NCI-H748 treated with DMSO at 0.1 percent for 48 hours (cell line): ENCODE measurements at places on chromosomes 11 and 22.

DNA sequence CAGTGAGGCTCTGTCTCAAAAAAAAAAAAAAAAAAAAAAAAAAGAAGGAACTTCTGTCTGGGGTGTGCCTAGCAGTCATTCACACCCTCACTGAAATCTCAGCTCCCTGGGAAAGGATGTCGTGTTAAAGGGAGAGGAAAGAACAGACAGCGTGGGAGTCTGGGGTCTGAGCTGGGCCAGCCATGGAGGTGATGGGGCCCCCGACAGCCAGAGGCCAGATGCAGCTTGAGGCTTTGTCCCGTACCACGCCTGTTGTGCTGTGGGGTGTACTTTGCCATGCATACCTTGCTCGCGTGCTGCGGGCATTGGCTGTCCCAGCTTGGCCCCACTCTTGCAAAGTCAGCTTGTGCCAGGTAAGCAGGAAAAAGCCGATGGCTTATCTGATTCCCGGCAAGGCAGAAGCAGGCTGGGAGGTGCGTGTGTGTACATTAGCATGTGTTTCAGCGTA, 4.6 kb downstream of the SYT12 start:
- no peak for DNase-seq

- DNase-seq, result no peak
Observed at GRCh38 chr11:116263770-116264169, 509.0 kb downstream of the BUD13 start.

DNA sequence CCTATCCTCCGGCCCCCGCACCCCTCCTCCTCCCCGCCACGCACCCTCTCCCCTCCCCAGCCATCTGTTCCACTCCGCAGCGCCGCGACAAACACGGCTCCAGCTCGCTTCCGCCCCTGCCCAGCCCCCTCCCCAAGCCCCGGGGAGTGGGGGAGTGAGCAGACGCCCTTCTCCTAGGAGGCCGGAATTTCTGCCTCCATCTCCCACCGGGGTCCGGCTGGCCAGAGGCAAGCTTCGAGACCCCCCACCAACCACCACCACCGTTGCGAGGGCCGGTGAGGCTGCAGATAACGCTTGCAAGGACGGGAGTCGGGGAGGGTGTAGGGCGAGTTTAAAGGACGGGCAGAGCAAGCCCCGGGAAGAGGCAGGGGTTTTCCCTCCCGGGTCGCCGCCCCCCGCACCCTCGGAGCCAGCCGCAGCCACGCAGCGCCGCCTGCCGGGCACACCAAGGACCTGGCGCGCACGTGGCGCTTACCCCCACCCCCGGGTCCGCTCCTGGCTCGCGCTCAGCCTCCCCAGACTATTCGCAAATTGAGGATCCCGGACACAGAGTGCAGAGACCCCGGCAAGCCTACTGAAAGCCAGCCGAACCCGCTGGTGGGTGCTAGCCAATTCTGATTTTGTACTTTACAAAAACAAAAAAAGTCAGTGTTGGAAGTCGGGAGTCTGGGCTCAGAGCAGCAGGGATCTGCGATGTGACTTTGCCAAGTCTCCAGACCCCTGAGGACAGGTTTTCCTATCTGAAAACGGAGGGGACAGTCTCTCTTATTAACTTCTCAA, 22.6 kb downstream of the RTN4RL2 start:
- DNase-seq, result peak; percentile 13

DNA sequence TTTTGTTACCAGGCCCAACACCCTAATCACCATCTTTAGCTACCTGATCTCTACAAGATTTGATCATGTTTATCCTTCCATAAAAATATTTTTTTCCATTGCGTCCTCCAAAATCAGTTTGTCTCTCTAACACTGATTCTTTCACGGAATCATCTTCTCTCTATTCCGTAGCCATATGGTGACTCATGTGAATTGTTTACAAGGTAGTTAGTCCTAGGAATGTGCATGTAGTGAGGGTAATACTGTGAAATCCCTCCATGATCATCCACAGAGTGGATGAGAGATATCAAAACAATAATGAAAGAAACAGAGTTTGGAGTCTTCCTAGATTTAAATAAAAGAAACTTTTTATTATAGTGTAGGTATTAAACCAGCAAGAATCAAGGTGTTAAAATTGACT, 230.2 kb downstream of the METTL15 start:
- DNase-seq, result no peak

- no peak for DNase-seq
Observed at GRCh38 chr22:44926124-44926475, 83.7 kb downstream of the PHF21B start.

- DNase-seq, result no peak
Observed at GRCh38 chr11:24622262-24622661, 125.4 kb downstream of the LUZP2 start.

DNA sequence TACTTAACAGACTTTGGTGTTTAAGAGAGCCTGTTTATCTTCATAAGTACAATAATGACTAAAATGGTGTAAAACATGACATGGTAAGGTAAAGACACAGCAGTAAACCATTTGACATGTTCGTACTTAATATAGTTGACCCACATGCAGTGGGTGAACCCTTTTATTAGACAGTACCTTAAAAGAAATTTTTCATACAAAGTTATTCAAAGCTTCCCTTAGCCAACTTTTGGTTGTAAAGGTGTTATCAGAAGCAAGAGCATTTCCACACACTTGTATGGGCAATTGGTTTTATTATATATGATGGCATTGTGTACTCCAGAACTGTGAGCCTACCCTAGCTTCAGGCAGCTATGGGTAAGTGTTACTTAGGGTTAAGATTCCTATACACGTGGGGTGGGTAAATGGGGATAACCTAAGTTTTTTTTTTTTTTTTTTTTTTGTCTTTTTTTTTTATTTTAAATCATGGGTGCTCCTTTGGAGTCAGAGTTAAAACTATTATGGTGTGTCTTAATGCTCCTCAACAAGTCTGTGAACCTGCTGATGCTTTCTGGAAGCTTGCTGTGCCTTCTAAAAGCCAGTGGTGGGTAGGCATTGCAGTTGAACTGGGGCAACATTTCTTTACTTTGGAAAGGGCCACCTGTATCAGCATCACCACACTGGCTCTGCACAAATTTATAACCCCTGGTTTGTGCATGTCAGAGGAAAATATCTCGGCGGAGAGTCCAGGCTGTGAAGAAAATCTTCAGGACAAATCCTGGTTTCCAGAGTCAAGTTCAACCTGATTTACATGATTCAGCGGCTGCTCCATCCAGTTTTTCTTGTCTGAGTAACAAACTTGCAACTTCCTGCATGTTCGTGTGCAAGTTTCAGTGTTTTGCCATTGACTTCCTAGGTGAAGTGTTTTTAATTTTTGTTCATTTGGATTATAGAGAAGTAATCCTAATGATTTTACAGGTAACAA, 3.3 kb downstream of the PCF11 start:
- DNase-seq, result no peak

- no peak for DNase-seq
Observed at GRCh38 chr11:18594999-18595749, 4.4 kb upstream of the MISFA start.

DNA sequence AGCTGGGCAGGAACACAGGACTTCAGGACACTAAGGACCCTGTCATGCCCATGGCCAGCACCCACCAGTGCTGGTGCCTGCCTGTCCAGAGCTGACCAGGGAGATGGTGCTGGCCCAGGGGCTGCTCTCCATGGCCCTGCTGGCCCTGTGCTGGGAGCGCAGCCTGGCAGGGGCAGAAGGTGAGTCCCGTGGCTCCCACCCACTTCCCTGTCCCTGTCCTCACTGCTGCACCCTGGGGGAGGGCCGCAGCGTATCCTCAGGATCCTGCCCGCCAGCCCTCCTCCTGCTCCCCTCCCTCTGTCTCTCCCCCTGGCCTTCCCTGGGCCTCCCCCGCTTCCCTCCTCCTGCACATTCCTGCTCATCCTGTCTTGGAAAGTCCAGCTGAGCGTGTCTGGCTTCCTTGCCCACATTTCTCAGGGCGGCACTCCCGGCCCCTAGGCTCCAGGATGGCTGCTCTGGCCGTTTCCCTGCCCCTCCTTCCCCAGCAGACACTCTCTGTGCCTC, 8.7 kb downstream of the CSF2RB start:
- DNase-seq, result no peak

GRCh38 chr22:35930933-35931332, 97.7 kb downstream of the RBFOX2 start:
- no peak for DNase-seq

- no peak for DNase-seq
Observed at GRCh38 chr11:102391549-102392237, 44.7 kb downstream of the BIRC2 start.

- DNase-seq, result no peak
Observed at GRCh38 chr22:49094151-49094550, 733.5 kb downstream of the BRD1 start.

- no peak for DNase-seq
Observed at GRCh38 chr11:130241713-130242112, 73.0 kb downstream of the ZBTB44 start.

DNA sequence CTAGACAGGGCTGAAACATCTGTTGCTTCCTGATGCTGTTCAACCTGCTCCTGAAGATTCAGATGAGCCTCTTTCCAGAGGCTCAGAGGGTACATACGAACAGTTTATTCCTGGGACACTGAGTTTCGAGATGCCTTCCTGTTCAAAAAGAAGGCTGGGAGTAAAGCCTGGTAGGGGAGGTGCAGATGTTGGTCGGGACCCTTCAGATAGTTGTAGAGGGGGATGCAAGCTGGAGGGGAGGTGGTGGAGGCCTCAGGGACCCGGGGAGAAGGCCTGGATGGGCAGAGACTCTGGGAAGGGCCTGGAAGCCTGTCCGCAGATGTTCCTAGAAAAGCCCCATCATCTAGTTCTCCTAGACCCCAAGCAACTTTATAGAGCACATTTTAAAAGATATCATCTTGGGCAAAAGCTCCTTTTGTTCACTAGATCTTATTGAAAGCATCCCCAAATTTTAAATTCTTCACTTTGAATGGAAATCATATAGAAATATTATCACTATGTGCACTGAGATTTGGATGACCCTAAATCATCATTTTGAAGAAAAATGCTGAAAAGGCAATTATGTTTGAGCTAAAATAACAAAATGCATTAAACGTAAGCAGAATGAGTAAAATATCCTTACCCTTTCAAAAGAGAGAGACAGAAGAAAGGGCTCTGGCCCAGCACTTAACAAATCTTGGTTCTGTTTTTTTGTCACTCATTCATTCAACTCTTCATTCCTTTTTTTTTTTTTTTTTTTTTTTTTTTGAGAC, 41.2 kb downstream of the RTL6 start:
- DNase-seq, result no peak

DNA sequence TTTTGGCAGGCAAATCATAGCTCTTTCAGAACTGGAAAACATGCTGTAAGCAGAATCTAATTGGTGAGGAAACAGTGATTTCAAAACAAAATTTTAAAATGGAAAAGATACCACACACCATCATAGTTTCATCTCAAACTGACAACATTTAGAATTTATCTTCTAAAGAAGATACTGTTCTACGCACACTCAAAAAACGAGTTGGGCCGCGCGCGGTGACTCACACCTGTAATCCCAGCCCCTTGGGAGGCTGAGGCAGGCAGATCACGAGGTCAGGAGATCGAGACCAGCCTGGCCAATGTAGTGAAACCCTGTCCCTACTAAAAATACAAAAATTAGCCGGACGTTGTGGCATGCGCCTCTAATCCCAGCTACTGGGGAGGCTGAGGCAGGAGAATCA, 44.2 kb upstream of the ADSL start:
- DNase-seq, result no peak

GRCh38 chr22:42939941-42940653, 74.9 kb downstream of the PACSIN2 start:
- peak; percentile 32 for DNase-seq

- DNase-seq, result no peak
Observed at GRCh38 chr11:128291835-128292234, 295.5 kb downstream of the ETS1 start.

- DNase-seq, result no peak
Observed at GRCh38 chr11:3164138-3164551, 965 bp downstream of the OSBPL5 start.

DNA sequence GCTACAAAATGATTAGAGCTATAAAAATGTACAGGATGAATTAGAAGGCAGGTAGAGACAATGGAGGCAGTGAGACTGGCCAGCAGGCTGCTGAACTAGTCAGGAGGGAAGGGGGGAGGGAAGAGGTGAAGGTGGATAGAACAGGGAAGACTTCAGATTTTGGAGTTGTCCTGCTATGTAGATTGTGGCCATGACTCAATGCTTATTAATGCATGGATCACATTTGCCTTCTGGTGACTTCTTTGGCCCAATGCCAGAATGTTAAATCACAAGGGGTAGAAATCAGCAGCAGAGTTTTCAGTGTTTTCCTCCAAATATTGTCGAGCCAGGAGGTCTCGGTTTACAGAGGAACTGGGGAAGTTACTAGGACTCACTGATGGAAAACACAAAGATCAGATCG, 346.6 kb downstream of the AASDHPPT start:
- no peak for DNase-seq

GRCh38 chr11:94767701-94768601, at the start of gene AMOTL1:
AMOTL1 (plus strand) TSS chr11:94768356; CDS start chr11:94768512, 156 bp downstream.
- DNase-seq, result peak; percentile 71

DNA sequence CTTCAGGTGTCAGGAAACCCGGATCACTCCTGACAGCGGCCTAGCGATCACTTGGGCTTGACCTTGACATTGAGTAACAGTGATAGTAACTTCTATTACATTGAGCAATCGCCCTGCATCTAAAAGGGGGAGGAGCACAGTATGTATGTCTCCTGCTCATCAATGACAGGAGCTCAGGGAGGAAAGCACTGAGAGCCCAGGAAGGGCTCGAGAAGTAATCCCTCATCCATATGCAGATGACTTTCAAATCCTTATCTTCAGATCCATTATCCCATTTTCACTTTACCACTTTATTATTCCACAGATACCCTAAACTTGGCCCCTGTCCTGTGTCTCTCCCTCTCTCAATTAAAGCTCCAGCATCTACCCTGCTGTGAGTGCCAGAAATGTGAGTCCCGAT, 47.8 kb downstream of the ABTB2 start:
- DNase-seq, result no peak

DNA sequence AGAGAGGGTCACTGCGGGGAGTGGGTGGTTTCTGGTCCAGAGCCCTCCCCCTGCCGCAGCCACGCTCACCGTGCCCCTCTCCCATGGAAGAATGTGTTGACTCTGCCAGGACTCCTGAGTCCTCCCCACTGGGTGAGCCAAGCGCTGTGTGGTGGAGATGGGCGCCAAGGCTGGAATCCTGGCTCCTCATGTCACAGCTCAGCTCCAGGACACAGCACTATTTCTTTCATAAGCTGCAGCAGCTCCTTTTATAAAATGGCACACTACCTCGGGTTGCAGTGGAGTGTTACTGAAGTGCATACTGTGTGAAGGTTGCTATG, 83.9 kb downstream of the FEZ1 start:
- no peak for DNase-seq

GRCh38 chr11:31856248-31856647, 45.1 kb upstream of the PAX6 start:
- no peak for DNase-seq

DNA sequence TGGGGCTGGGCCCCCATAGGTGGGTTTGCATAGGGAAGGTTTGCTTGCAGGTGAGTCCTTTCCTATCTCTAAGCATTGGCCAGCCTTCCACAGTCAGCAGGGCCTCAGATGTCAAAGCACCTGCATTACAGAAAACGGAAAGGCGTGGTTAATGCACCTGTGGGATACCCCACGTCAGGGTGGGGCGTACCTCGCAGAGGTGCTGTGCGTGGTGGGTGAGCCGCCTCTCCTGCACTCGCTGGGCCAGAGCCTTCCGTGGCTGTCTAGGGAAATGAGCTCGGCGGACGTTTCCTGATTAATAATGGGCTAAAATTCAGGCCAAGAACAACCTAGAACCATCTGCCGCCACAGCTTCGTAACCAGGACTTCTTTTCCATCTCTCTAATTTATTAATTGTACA, 32.3 kb downstream of the ST14 start:
- DNase-seq, result no peak

GRCh38 chr11:89477175-89477574, 14.0 kb downstream of the NOX4 start:
- no peak for DNase-seq
